Right ventricle myocardium inferior (tissue), 1 donor: ENCODE measurements at places on chromosomes 2 and 18.

DNA sequence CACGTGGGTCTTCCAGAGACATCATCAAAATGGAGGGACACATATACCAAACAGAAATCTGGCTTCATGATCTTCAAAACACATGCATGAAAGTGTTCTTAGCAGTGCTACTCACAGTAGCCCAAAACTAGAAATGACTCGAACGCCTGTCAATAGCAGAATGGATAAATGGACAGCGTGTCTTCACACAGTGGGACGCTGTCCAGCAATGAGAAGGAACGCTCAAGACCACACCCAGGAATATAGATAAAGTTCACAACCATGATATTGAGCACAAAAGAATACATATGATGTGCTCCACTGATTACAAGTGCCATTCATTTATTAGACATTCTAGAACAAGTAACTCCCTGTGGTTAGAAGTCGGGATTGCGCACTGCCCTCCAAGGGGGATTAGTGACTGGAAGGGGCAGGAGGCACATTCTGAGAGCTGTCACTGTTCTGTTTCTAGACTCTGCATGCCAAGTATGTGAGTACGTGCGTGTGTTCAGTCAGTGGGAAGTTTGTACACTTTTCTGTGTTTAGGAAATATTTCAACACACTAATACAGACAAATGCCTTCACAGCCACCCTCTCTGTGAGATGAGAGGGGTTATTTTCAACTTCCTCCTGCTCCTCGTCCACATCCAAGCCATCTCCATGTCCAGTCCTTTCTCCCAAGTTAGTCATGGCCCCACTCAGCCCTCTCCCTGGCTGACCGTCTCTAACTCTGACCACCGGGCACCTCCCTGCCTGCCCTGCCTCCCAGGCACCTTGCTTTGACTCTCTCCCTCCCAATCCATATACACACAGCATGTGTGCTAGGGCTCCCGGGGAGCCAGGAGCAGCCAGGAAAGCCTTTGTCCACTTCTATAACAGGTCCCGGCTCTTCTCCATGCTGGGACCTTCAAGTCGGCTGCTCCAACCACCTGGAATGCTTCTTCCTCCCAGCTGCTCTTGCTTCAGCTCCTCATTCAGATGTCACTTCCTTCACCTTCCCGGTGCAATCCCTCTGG lies 26.9 kb upstream of the TNS1 start:
- DNase-seq: no peak

DNA sequence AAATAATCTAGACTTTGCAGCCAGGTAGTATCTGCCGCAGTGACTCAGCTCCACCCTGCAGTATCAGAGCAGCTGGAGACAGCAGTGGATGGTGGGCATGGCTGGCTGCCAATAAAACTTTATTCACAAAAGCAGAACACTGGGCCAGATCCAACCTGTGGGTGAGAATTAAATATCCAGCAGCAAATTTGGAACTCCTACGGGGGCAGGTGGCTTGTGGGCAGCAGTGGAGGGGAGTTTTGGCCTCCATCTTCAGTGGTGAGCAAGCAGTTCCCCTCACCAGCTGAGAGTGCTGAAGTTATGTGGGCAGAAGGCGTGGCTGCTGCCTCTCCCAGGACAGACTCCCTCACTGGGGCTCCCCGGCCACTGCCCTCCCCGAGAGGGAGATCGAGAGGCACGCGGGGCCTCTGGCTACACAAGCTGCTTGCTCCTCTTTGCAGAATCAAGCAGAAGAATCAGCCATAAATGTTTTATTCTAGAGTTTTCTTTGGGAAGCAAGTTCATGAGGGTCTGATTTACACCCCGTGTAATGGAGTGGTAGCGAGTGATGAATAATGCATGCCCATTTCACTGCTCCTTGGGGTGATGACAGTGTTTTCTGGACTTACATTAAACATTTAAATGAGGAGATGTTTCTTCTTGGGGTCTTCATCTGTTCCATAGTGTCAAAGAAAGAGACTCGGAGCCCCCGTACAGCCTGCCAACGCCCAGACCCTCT lies 204.3 kb downstream of the SEPTIN10 start:
- no peak for DNase-seq

GRCh38 chr18:32324181-32324580 lies 134.3 kb downstream of the MEP1B start:
- no peak for DNase-seq

DNA sequence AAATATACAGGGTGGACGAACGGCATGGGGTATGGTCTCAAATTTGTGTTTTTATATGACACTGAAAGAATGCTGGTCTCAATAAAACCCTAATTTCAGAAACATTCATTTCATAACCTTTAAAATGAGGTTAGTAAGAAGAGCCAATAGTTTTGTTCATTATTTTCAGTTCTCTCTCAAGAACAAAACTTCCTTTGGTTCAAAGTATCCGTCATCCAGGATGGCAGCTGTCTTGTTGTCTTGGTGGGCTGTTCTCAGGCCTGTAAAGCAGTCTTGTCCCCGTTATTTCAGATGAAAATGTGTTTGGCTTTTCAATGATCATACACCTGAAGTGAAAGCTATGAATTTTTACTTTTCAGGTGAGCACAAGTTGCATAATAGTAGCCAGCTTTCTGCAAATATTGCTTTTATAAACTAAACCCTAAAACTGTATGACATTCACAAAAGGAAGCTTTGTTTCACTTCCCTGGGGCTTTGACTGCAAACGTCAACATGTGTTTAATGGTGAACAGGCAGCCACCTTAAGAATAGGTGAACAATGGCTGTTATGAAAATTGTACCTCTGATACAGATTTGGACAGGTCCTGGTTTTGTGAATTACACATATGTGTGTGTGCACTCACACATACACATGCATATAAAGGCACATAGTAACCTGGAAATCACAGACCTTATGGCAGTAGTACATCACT lies 2.6 kb downstream of the IL18RAP start:
- no peak for DNase-seq

DNA sequence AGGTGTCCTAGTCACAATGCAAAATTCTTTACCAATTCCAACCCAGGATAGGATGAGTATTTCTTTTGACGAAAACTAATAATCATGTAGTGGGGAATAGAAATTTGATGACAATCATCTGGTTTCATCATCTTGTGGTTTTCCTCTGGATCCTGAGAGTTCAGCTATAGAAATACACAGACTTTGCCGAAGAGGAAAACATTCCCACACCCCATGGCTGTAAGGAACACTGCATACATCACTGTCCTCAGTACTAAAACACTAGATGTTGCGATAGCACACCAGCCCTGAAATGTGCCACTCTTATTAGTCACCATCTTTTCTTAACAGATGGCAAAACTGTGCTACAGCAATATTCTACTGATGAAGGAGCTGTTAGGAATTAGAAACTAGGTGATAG lies 29.4 kb downstream of the CERKL start:
- no peak for DNase-seq

DNA sequence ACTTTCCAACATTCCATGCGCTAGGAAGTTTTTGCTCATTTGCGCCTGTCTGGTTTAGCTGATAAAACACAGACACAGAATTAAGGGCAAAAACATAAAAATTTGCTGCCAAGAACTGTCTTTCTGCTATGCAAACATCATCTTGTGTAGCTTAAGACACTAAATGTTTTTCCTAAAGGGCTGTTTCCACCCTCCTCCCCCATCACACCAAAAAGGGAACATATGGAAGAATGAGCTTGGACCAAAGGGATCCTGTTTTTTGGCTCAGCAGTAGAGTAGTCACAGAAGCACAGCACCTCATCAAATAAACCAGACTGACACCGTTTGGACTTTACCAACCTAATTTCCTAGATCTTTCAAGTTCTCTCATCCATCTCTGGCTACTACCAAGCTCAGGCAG lies 210.1 kb downstream of the ZNF521 start:
- no peak for DNase-seq

- no peak for DNase-seq
Observed at GRCh38 chr2:27016801-27017325, 15.9 kb upstream of the TMEM214 start.

DNA sequence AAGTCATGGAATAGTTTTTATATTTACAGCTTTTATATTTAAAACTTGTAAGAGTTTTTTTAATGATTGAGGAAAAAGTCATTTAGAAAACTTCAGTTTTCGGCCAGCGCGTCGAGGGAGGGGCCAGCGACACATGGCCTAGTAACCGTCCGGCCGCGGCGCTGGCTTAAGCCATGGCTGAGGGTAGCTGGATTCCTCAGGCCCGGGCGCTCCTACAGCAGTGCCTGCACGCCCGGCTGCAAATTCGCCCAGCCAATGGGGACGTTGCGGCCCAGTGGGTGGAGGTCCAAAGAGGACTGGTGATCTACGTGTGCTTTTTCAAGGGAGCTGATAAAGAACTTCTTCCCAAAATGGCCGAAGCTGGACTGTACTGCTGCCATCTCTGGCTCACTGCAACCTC lies 4.9 kb upstream of the KLHL41 start:
- DNase-seq: no peak

DNA sequence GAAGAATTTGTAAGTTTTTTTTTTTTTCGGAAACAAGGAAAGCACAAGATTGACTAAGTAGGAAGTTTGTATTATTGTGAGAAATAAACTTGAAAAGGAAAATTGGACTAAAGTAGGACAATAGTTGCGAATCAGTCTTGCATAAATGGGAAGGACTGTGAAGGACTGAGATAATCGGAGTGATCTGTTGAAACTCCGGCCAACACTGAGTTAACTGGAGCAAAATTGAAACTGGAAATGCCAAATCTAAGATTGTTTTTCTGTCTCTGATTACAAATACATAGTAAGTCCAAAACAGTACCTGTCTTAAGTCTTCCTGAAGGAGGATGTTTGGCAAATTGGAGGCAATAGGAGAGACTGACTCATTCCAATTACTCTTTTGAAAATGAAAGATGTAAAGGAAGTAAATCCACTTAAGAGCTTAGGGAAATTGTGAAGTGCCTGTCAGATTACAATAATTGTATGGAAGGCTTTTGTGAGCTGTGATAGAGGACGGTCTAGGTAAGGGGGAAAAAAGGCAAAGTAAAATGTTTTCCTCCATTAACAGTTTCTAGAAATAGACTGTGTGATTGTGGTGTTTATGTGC lies 204.9 kb upstream of the CYRIA start:
- DNase-seq: no peak

DNA sequence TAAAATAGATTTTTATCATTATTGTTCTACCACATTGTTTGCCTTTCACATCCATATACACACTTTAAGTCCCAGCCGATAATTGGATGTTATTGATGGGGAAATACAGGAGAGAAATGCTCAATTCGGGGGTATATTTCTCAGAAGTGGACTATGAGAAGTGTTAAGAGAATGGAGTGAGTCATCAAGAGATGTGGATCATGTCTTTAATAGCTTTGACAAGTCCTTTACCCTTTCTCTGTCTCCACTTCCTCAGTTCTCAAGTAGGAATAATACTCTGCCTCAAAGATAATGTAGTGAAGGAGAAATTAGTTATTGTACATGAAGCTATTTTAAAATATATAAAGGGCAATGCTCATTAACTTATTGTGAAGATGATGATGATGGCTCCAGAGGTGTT lies 1017.6 kb upstream of the PIK3C3 start:
- no peak for DNase-seq

- DNase-seq: no peak
Observed at GRCh38 chr18:74528478-74528877, 5.8 kb upstream of the CNDP1 start.

GRCh38 chr2:83320053-83320452 lies 1139.0 kb downstream of the SUCLG1 start:
- DNase-seq: no peak

DNA sequence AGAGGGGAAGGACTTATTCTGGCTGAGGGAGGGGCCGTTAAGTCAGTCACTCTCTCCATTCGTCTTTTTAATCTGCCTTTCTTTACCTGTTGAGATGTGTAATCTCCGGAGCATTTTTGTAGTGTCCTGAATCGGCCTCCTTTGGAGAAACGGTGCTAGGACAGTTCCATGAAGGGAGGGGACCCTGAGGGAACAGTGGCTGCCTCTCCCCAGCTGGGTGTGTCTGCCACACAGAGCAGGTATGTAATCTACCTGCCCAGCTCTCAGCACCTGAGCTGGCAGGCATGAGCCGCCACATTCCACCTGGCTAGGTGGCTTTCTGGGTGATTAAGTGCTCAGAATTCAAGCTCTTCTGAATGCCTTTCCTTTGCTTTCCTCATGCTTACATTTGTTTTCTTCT lies 131.2 kb downstream of the WDSUB1 start:
- no peak for DNase-seq

DNA sequence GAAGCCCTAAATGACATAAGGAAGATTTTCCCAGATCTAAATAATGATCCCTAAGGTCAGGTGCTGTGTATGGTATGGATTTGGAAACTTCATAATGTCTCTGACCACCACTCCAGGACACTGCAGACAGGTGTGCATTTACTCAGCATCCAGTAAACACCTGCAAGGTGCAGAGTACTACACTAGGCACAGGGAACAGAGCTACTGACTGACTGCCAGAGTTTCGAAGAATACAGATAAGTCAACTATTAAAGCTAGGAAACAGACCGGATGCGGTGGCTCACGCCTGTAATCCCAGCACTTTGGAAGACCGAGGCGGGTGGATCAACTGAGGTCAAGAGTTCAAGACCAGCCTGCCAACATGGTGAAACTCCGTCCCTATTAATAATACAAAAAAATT lies 65.0 kb downstream of the ATP8B1 start:
- no peak for DNase-seq

DNA sequence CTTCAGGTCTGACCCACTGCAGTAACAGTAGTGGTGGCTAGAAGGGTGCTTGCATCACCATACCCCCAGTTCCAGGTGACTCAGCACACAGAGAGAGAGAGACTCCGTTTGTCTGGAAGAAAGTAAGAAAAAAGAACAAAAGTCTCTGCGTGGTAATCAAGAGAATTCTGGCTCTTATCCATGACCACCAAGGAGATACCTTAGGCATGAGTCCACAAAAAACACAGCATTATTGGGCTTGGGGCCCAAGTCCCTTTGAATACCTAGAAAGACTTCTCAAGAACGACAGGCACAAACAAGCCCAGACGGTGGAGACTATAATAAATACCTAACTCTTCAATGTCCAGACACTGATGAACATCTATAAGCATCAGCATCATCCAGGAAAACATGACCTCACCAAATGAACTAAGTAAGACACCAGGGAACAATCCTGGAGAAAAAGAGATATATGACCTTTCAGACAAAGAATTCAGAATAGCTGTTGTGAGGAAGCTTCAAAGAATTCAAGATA lies 21.7 kb upstream of the BAZ2B start:
- DNase-seq: no peak

DNA sequence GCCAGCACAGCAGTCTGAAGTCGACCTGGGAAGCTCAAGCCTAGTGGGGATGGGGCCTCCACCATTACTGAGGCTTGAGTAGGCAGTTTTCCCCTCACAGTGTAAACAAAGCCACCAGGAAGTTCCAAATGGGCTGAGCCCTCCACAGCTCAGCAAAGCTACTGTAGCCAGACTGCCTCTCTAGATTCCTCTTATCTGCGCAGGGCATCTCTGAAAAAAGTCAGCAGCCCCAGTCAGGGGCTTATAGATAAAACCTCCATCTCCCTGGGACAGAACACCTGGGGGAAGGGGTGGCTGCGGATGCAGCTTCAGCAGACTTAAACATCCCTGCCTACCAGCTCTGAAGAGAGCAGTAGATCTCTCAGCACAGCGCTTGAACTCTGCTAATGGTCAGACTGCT lies 218.4 kb upstream of the VRK2 start:
- DNase-seq: no peak

GRCh38 chr2:119136093-119136492 lies 22.5 kb downstream of the C1QL2 start:
- DNase-seq: no peak

GRCh38 chr18:58894930-58895329 lies 30.3 kb downstream of the ZNF532 start:
- DNase-seq: no peak

- DNase-seq: no peak
Observed at GRCh38 chr18:21194871-21195771, 46.9 kb upstream of the GREB1L start.
